AG08396 (cell line): ENCODE measurements at places on chromosomes 11 and 22.

- no peak for DNase-seq
Measured at GRCh38 chr11:103929170-103929903, 107.1 kb upstream of the DDI1 start.

- no peak for DNase-seq
Measured at GRCh38 chr11:20626279-20626678, 26.9 kb downstream of the SLC6A5 start.

GRCh38 chr22:41022470-41023298, 69.7 kb upstream of the EP300 start:
- DNase-seq: peak; percentile 94

GRCh38 chr22:49297871-49298721, 529.6 kb downstream of the BRD1 start:
- DNase-seq: no peak

- no peak for DNase-seq
Measured at GRCh38 chr11:45252877-45253276, 33.3 kb downstream of the SYT13 start.

GRCh38 chr11:71240865-71241691, 11.3 kb downstream of the SHANK2 start:
- DNase-seq: peak; percentile 81

DNA sequence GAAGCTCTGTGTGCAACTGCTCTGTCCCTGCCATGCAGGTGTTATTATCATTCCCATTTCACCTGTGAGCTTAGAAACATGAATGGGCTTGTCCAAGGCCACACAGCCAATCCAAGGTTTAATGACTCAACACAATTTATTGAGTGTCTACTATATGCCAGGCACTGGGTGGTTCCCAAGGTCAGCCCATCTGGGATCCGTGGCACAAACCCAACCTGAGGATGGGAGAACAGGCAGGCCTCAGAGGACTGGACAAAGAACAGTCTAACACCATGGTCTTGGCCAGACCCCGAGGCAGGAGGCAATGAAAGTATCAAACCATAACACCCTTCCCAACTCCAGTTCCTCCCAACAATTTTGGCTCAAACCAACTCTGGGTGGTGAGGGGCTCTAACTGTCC, 15.7 kb downstream of the SPATA19 start:
- no peak for DNase-seq

DNA sequence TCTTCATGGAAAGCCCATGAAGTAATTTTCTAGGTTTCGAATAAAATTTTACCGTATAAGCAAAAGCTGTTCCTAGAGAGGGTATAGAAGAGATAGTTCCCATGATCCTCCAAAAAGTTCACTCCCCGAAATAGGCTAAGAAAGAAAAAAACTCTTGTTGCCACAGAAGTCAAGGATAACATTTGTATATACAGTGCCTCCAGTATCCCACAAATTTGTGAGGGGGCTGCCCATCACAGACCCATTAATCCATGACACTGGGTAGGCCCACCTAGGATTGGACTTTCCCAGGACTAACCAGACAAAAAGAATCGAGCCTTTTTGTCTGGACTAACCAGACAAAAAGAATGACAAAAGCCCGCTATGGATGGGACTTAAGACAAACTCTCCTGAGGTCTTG, 233.0 kb downstream of the DDX10 start:
- no peak for DNase-seq

GRCh38 chr11:113449743-113450142, 25.5 kb downstream of the DRD2 start:
- no peak for DNase-seq

DNA sequence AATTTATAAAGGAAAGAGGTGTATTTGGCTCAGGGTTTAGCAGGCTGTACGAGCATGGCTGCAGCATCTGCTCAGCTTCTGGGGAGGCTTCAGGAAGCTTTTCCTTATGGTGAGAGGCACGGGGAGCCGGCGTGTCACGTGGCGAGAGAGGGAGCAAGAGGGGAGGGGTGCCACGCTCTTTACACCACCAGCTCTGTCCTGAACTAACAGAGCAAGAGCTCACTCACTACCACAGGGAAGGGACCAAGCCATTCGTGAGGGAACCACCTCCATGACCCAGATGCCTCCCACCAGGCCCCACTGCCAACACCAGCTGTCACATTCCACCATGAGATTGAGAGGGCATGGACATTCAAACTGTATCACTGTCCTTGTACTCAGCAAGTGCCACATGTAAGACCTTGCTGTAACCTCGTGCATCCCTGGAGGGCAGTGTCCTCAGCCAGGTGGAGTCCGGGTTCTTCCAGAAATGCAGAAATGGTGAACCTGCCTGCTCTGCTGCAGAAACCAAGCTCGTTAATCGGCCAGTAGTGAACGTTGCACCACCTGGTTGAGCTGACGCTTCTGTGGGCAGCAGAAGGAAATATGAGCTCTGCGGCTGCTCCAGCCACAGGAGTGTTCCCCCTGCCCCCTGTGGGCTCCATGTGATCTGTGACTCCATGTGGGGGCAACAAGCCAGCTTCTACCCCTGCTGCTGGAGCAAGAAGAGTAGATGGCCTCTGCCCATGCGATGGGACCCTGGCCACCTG, 368.6 kb downstream of the TBC1D22A start:
- no peak for DNase-seq

- DNase-seq: no peak
Measured at GRCh38 chr11:134628426-134628825, 216.4 kb upstream of the B3GAT1 start.

DNA sequence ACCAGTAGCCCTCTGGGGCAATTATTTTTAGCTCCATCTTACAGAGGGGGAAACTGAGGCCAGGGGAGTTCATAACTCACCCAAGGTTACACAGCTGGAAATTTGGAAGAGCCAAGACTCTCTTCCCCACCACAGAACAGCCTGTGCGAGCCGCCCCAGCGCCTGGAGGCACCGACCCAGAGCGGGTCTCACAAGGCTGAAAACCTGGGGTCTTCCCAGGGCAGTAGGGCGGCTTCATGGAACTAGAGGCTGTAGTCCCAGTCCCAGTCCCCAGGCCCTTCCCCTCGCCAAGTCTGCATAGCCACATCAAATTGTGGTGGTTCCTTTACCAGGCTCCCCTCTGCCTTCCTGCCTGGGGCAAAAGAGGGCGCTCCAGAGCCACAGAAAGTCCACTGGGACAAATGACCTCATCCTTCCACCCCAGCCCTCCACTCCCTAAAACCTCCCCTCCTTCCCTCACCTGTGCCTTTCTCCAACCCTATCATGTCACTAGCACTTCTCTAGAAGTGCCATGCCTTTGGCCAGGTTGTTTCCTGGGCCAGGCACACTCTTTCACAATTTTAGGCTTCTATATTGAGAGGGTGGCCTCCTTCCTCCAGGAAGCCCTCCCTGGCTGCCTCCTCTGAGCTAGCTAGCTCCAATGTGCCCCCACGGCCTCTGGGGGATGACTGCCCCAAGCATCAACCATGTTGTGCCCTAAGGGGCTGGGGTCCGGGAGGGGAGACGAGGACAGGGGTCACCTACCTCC, 15.2 kb upstream of the CDC42EP1 start:
- DNase-seq: peak; percentile 68
